Neural progenitor cell (in vitro differentiated cells): ENCODE measurements at places on chromosomes 3 and 15. TPM values are rescaled to one million over a fixed set of nuclear protein-coding genes. Genes with fewer than 3 reads are reported as not detected.

ILDR1 gene
- total RNA-seq: 0.07 and 0.22 TPM in 2 replicates

CD86 gene
- total RNA-seq: not detected in 2 replicates

OR5K2 gene
- total RNA-seq: not detected in 2 replicates

KBTBD13 gene
- not detected in 2 replicates for total RNA-seq

DNA sequence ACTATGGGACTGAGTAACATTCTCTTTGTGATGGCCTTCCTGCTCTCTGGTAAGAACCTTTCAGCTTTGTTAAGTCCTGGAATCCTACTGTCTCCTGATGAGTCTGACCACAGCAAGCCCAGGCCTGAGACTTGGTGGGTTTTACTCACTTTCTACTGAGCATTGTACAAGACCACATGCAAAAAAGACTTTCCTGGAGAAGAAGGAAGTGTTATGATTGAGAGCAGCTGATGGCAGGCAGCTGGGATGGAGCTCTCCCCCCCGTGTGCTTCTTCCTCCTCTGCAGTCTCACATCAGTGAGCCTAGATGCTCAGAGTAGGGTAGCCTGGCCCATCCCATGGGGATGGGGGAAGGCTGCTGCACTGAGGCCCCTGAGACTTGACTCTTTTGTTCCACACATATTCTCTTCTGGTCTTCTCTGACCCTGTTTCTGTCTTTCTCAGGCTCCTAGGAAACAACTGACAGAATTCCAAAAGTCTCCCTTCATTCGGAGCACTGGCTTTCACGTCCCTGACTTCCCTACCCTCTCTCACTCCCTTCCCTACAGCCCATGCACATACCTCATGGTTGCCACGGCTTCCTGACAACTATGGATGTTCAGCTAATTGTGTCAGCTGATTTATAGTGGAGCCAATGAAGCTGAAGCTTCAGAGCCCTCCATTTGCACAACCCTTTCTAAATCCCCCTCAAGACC is 36.6 kb downstream of the CD86 start:
- DNase-seq: no peak

GRCh38 chr3:1855841-1856240 is 242.8 kb upstream of the CNTN4 start:
- no peak for DNase-seq

GRCh38 chr15:80060356-80061006 is 1.0 kb downstream of the ZFAND6 start:
- DNase-seq: peak; percentile 34

DNA sequence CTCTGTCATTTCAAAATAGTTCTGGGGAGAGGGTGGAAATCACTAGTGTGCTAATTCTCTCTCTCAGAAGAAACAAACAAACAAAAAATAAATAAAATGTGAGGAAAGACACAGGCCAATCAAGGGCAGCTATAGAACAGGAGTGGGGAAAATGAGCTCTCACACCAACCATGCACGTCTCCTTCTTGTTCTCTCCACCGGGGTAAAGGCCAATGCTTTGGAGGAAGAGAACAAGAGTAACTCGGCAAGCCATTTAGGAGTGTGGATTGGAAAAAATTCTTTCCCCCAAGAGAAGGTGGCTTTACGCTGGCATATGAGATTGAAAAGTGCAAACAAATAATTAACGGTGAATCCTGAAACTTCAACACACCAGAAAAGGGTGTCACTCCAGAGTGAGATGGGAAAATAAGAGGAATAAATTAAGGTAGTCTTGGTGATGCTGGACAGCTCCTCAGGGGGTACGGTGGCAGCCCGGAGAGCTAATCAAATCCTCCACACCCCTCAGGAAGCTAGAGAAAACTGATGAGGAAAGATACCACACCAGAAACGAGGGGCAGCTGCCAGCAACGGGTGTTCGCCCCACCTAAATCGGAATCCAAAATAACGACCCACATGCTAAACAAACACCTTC is 88.0 kb downstream of the RFTN1 start:
- no peak for DNase-seq

DNA sequence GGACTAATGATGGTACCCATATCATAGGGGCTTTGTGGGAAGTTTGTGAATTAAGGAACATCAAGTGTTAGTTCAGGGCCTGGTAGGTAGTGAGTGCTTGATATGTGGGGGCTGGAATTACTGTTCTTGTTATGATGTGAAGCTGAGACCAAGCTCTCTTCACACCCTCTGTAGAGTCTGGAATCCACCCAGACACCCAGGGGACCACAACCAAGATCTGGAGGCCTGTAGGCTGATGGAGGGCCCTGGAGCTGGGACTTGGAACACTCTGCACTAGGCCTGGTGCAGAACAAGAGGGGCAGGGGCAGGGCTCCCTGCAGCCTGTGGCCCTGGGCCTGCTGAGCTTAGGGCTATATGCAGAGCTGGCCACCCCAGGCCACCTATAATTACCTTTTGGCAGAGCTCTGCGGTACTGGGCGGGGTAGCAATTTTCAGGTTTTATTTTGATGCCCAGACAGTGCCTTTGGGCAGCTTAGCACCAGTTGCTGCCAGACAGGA is 13.1 kb upstream of the PRKCD start:
- no peak for DNase-seq
